ENCODE measurements at places on chromosomes 4 and X. TPM values are rescaled to one million over a fixed set of nuclear protein-coding genes. Genes with fewer than 3 reads are reported as not detected.

- DNase-seq = no peak
Measured at GRCh38 chrX:41314881-41315280, 19.1 kb upstream of the DDX3X start.

DNA sequence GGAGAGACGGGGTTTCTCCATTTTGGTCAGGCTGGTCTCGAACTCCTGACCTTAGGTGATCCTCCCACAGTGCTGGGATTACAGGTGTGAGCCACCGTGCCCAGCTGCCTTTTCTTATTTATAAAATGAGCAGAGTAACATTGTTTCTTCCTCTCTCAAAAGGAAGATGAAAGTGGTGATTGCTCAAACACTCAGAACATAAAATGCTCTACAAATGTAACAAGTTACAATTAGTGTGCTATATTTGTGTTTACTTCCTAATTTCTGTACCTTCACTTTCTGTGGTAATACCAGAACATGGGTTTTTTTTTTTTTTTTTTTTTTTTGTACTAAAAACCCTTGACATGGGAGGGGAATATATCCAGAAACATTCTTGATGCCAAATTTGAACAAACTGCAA lies 197.9 kb downstream of the MGST2 start:
- DNase-seq = no peak

- peak; percentile 79 for DNase-seq
Measured at GRCh38 chr4:137531986-137532868, at the start of gene PCDH18. Gene PCDH18, minus strand, starts transcription at chr4:137532494. Its CDS starts 406 bp downstream, at chr4:137532088.

GPR119 gene
- total RNA-seq = not detected

HSFX2 gene
- 0.98 TPM for total RNA-seq

CXCL1 gene
- 0.80 TPM for total RNA-seq

GRCh38 chrX:48919360-48919841 lies 577 bp upstream of the PIM2 start:
- no peak for DNase-seq

- DNase-seq = no peak
Measured at GRCh38 chr4:780716-781492, 45.0 kb downstream of the CPLX1 start.

GRCh38 chr4:146833530-146833929 lies 112.1 kb downstream of the TTC29 start:
- DNase-seq = no peak

DNA sequence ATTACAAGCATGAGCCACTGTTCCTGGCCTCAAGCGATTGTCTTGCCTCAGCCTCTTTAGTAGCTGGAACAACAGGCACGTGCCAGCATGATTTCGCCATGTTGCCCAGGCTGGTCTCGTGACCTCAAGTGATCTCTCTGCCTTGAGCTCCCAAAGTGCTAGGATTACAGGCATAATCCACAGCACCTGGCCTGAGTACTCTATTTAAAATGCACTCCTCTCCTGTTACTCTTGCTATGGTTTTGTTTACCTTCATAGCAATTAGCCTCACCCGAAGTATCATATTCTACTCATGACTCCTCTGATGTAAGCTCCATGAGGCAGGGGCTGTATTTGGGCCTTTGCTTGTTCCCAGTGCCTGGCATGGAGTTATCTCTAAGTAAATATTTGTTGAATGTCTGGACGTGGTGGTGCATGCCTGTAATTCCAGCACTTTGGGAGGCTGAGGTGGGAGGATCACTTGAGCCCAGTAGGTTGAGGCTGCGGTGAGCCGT lies 92.5 kb upstream of the SLC34A2 start:
- DNase-seq = no peak

CT47B1 gene
- not detected for total RNA-seq

- no peak for DNase-seq
Measured at GRCh38 chr4:14967982-14968381, 34.3 kb upstream of the CPEB2 start.

GRCh38 chr4:181597766-181598165 lies 645.4 kb upstream of the TENM3 start:
- DNase-seq = no peak

- DNase-seq = peak; percentile 64
Measured at GRCh38 chr4:24912252-24913118, at the start of gene CCDC149. Gene CCDC149, minus strand, starts transcription at chr4:24913042. Its CDS starts 178 bp downstream, at chr4:24912864.
